T-helper 2 cell (primary cell): ENCODE measurements at places on chromosomes 1 and 21.

DNA sequence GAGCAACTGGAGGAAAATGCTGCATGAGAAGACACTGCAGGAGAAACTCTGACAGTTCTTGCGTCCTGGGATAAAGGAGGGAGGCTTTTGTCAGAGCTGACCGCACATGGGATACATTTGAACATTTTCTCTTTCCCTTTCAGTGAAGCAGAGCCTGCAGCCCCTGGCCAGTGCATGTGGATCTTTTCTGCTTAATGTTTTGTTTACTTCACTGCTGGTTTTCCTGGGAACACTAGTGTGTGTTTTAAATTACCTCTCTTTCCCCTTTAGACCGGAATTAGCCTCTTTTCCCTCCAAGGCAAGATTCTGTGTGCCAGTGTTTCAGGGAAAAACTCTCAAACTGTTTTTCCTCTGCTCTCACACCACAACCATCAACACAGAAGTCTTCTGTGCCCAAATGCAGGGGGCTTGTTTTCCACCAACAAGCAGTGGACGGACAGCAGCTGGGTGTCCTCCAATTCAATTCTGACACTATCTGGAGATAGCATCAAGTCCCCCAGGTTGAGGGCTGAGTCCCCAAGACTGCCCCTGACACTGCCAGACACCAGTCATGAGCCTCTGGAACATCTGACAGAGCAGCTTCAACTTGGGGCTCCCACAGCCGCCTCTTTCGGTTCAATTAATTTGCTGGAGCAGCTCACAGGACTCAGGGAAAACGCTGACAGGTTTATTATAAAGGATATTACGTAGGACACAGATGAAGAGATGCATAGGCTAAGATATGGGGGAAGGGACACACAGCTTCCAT, 136.2 kb downstream of the RHOU start:
- DNase-seq, result no peak

GRCh38 chr21:36661511-36662309, 37.2 kb upstream of the SIM2 start:
- no peak for DNase-seq

DNA sequence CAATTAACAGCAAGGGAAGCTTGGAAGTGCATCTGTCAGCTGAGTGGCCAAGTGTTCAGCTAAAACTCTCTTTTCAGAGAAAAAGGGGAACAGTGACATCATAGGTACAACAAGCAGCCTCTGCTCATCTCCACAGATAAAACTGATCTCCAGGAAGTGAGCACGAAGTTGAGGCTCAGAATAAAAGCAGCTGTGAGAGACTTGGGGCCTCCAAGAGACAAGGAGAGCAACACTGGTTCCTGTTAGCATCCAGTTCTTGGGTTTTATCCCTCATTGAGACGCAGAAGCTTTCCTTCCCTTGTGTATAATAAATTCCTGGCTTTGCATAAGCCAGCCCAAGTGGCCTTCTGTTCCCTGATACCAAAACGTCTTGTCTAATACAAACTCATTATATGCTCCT, 20.0 kb upstream of the CNN3 start:
- DNase-seq, result no peak

DNA sequence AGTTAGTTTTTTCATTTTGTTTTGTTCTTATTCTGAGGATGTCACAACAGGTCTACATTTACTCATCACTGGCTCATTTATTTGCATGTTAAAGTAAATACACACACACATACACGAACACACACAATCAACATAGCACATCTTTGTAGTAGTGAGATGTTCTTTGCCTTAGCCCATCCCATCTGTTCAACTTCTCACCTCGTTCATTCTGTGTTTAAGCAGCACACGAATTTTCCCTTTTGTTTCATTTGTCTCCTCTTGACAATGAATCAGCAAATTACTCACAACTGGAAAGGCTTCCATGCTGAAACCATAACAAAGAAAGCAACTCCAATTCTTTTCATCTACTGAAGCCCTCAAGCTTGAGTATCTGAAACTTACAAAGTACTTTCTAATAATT, 133.3 kb upstream of the CHRM3 start:
- DNase-seq, result no peak

DNA sequence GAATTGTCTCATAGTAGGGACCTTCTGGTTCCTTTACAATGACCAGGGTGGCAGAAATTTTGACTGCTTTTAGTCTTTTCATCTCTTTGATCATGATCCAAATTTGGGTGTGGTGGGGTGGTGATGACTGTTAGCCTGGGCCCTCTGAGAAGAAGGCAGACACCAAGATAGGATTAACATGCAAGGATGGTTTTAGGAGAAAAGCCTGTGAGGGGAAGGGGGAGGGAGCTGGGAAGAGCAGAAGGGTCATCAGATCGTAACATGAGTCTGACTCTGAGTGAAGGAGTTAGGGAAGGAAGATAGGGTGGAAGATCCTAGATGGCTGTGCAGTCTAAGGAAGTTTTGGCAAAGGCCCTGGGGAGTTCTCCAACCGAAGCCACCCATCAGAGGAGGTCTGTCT, 28.5 kb upstream of the CAMSAP2 start:
- DNase-seq, result no peak

GRCh38 chr21:35475009-35475408, 425.9 kb upstream of the RUNX1 start:
- no peak for DNase-seq

DNA sequence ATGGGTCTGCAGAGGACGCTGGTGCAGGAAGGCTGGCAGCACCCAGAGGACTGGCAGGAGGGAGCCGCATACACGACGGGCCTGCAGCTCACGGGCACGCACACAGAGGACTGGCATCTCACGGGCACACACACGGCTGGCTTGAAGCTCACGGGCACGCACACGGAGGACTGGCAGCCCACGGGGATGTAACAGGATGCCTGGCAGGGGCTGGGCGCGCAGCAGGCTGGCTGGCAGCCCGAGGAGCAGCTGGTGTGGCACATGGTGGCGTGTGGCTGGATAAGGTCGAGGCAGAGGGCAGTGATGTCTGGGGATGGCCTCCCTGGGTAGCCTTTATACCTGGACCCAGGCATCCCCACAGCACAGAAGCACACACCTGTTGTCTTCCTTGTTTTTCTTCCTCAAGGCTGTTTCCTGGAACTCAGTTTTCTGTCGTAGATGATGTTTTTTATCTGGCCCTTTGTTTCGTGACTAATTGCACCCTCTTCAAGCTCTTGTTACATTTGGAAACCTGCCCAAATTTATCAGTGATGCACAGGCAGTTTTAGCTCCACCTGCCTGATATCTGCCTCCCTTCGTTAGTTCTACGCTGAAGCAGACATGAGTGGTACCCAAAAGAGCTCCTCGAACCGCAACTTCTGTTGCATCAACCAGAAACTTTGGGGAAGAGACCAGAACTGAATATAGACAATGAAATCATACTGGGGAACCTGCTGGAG, at the start of gene KRTAP12-1:
TSS of gene KRTAP12-1 (minus strand) at position 303 of the 719 bp plus-strand sequence. CDS start at position 263, 40 bp downstream.
- no peak for DNase-seq

DNA sequence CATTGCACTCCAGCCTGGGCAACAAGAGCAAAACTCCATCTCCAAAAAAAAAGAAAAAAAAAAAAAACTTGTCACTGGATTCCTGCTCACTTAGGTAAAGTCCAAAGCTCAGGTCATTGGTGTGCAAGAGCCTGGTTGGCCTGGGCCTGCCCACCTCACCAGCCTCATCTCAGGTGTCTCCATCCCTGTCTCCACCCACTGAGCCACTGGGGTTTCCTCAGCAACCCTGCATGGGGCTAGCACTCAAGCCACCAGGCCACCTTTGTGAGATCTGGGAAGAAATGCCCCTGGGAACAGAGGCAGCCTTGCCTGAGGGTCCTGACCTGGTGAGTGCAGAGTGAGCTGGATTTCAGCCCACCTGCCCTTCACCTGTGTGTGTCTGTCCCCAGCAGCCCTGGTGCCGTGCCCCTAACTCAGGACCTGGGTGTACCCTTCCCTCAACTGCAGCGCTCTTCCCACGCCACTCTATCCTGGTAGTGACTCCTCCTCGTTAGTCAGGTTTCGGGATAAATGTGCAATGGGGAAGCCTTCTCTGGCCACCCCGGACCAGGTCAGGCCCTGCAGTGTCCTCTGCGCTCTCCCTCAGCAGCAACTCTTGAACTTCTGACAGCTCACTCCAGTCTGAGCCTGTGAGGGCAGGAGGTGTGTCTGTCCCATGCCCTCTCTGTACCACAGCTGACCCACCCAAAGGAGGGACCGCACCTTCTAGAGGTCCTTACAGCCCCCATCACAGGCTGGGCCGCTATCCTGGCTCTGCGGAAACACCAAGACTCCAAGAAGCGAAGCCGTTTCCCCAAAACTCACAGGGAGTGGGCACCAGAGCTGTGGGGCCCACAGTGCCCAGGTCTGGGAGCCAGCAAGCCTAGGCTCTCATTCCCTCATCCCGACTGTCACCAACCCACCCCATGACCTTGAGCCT, 3.3 kb downstream of the PDZK1IP1 start:
- no peak for DNase-seq

- no peak for DNase-seq
Observed at GRCh38 chr1:54028306-54029251, 10.6 kb upstream of the LDLRAD1 start.

GRCh38 chr1:182246783-182247182, 144.8 kb downstream of the GLUL start:
- no peak for DNase-seq

DNA sequence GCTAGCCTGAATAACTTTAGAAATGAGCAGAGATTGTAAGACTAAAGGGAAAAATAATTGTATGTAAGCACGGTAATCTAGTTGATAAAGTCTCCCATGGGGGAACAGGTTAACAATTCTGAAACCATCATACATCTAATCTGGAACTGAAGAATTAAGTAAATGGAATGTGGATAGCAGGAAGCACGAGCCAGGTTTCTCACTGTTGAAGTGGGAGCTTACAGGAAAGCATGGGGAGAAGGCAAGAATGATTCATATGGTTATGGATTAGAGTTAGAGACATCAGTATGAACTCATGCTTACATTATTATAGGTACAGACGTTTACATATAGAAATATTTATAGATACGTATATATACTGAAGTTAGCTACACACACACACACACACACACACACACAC, 83.0 kb downstream of the LEPR start:
- no peak for DNase-seq

DNA sequence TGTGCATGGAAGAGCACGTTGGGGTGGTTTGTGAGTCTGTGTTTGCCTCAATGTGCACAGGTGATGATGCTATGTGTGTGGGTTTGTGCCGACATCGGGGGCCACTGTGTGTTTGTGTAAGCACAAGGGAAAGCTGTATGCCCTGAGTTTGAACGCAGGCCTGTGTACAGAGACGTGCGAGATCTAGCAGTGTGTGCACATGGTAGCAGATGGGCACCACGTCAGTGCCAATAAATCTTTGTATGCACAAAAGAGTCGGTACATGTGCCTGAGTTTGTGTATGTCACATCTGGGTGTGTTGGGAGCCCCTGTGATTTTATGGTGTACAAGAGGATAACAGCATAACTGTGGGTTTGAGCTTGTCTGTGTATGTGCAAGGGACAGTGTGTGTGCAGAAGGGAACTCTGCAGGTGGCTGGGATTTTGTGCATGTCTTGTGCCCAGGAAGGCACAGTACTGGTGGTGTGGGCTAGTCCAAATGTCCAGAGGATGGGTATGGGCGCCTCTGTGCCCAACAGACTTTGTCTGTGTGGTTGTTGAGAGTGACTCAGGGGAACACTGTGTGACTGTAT, 32.0 kb upstream of the WASF2 start:
- no peak for DNase-seq
